ENCODE measurements at places on chromosomes 5 and 9. TPM values are rescaled to one million over a fixed set of nuclear protein-coding genes. Genes with fewer than 3 reads are reported as not detected.

Gene LPAR1
- 156 TPM for total RNA-seq

DNA sequence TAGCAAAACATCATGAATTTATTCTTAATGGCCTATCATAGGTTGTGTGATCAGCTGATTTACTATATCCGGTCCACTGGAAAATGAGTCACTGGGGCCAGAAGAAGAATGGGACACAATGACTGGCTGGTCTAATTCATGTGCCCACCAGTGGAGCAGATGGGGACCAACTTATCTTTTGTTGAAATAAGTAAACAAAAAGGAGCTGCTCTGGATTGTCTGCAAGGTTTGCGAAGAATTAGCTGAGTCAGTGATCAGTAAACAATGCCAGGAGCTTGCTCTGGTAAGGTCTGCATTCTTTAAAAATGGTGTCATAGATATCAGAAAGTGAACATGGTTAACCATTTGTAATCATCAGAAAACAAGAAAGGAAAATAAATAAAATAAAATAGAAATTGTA, 128.0 kb downstream of the RASEF start:
- no peak for DNase-seq

GRCh38 chr9:137630679-137631078, 11.9 kb downstream of the EHMT1 start:
- DNase-seq = no peak

Gene ANKRD34B
- total RNA-seq = not detected

Gene SHISAL2B
- not detected for total RNA-seq

DNA sequence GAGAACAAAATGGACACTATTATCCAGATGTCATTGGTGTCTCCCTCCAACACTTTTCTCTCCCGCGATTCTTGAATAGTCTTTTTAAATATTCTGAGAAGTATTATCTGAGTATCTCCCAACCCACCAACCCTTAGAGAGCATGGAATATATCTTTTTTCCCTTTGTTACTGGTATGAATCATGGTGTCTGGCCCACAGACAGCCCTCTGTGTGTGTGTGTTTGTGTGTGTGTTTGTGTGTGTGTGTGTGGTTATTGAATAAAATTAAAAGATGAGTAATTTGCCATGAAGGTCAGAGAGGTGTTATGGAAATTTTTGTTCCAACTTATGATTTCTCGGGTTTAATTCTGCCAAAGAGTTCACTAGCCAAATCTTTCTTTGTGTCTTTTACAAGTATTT, 47.7 kb downstream of the CAMK4 start:
- no peak for DNase-seq

Gene GZMA
- total RNA-seq = not detected

DNA sequence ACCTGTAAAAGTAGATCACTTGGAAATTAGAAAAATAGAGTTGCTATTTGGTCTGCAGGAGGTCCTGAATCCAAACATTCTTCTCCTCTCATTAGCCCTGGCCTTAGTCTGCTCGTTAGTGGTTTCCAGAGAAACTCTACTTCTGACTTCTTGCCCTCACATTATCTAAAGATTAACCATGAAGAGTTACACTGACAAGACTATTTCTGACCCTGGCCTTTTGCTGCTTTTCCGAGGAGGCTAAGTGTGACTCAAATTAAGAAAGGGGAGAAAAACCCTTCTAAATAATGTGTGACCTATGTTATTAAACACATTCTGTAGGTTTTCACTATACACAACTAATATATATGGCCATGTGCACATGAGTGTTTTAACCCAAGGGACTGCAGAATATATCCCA, 302.4 kb downstream of the RAB3C start:
- no peak for DNase-seq

DNA sequence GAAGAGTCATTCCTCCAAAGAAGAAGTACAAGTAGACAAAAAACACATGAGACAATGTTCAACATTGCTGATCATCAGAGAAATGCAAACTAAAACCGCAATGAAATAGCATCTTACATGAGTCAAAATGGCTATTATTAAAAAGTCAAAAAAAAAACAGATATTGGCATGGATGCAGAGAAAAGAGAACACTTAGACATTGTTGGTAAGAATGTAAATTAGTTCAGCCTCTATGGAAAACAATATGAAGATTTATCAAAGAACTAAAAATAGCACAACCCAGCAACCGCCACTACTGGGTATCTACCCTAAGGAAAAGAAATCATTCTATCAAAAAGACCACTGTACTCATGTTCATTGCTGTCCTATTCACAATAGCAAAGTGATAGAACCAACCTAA, 157.5 kb downstream of the CHSY3 start:
- DNase-seq = no peak

All from tibial nerve (tissue), 4 donors.